ENCODE measurements at places on chromosomes 2 and 18.

- no peak for DNase-seq
- no peaks in the 10 kb centered on the region for H3K27me3 ChIP-seq
- no peak overlapping the region for H3K27ac ChIP-seq
- no peak overlapping the region for H3K4me3 ChIP-seq
- no peaks in the 10 kb centered on the region for H3K36me3 ChIP-seq
- H3K4me1 ChIP-seq: no peaks in the 10 kb centered on the region
These were observed 22.9 kb downstream of the LTBP1 start for GRCh38 chr2:32969444-32970162.

DNA sequence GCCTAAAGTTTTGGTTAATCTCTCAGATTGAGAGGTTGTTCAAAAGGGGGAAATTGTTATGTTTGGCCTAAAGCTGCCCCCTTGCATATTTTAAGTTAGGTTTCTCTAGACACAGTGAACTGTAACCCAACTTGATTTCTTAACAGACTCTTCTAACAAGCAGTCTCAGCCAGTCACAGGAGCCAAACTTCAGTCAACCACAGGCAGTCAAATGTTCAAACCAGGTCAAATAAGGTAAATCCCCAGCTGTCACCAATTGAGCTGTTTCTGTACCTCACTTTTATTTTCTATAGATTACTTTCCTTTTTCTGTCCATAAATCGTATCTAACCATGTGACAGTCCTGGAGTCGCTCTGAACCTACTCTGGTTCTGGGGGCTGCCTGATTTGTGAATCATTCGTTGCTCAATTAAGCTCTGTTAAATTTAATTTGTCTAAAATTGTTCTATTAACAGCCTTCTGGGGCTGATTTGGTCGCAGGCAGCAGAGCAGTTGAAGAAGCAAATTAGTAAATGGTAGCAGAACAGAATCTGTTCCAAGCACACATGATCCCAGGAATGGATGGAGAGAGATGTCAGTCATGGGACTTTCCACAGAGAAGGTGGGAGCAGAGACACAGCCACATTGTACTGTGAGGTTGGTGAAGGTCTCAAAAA, 16.4 kb upstream of the NFU1 start:
- H3K27ac ChIP-seq: no peak overlapping the region
- no peak overlapping the region for H3K4me3 ChIP-seq
- no peaks in the 10 kb centered on the region for H3K27me3 ChIP-seq
- no peaks in the 10 kb centered on the region for H3K4me1 ChIP-seq

DNA sequence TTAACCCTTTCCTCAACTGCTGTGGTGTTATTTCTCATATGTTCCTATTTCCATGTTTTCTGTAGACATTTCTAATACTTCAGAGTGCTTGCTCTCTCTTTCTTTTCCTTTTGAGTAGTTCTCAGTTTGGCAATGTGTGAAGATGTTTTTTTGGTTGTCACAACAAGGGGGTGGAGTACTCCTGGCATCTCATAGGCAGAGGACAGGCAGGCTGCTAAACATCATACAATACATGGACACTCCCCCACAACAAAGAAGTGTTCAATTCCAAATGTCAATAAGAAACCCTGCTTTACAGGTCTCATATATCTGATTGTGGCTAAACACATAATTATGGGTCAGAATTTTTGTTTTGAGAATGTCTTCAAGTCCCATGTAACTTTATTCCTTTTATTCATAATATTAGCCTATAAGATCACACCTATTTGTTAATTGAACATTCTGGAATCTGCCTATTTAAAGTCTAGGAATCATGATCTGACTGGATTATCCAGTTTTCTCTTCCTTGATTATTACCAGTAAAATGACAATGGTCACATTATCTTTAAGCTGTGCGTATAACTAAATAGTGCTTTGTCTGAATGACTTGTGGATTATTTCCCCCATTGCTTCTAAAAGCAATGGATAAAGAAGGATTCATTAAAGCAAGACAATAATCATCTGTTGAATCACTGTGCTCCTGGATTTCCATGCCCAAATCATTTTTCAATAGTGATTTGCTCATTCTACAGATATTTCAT, 46.8 kb upstream of the ITPRID2 start:
- H3K36me3 ChIP-seq: no peaks in the 10 kb centered on the region
- H3K4me1 ChIP-seq: no peaks in the 10 kb centered on the region
- DNase-seq: no peak

DNA sequence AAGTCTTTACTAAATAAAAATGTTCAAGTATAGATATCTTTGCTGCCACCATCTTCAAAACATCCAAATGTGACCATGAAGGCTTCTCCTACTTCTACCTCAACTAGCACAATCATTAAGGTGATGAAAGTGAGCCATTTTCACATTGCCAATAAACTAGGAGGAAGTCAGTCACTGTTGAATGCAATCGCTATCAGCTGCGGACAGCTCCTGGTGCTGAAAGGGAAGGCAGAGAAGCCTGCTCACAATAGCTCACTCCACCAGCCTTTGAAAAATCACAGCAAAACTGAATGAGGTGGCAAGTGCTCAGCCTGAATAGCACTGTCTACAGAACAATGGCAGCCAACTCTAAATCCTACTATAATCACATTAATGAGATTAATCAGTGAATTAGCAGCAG, 2.2 kb downstream of the MYT1L start:
- no peaks in the 10 kb centered on the region for H3K27me3 ChIP-seq
- no peak for DNase-seq
- no peak overlapping the region for H3K4me3 ChIP-seq
- no peak overlapping the region for H3K27ac ChIP-seq
- no peaks in the 10 kb centered on the region for H3K4me1 ChIP-seq

DNA sequence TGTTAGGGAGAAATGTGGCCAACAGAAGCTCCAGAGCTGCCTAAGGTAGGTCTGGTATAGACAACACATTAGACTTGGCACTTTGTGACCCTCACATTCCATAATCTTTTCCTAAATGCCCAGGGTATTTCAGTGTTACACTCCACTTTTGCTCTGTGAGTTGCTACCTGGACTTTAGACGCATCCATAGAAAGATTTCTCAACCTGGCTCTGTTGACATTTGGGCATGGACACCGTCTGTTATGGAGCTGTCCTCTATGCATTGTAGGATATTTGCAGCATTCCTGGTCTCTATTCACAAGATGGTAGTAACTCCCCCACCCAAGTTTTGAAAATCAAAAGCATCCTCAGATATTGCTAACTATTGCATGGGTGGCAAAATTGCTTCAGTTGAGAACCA, 136.5 kb upstream of the NETO1 start:
- DNase-seq: no peak
- no peaks in the 10 kb centered on the region for H3K4me1 ChIP-seq
- H3K27me3 ChIP-seq: no peaks in the 10 kb centered on the region

DNA sequence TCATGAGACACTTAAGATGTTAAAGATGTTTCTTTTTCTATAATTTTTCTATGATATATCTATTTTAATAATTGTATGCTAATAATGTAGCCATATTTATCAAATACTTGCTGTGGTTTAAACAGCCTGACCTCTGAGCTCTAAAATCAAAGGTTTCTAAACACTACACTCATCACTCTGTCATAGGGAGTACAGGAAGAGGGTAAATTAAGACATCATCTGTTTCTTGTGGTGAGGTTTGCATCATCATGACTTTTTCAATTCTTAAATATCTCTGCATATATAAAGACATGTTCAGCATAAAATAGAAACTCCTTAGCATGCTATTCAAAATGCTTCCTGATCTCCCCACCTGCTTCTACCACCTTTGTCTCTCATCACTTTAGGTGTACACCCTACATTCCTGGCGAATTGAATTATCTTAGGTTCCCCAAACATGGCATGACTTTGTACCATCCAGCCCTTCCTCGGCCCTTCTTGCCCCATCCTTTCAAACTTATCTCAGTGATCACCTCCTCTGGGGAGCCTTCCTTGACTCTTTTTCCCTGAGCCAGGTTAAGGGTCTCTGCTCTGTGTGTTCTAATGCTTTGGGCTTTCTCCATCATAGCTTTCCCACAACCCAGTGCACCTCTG, 105.3 kb upstream of the TTN start:
- H3K27me3 ChIP-seq: no peaks in the 10 kb centered on the region
- no peaks in the 10 kb centered on the region for H3K4me1 ChIP-seq
- no peak overlapping the region for H3K4me3 ChIP-seq
- no peak for DNase-seq

- H3K36me3 ChIP-seq: no peaks in the 10 kb centered on the region
- DNase-seq: no peak
- H3K4me1 ChIP-seq: no peaks in the 10 kb centered on the region
- H3K27me3 ChIP-seq: no peaks in the 10 kb centered on the region
- no peak overlapping the region for H3K4me3 ChIP-seq
These were observed 54.5 kb downstream of the ZDBF2 start for GRCh38 chr2:206328974-206329373.

- no peaks in the 10 kb centered on the region for H3K27me3 ChIP-seq
- DNase-seq: no peak
- no peaks in the 10 kb centered on the region for H3K36me3 ChIP-seq
- H3K27ac ChIP-seq: no peak overlapping the region
- no peaks in the 10 kb centered on the region for H3K4me1 ChIP-seq
- H3K4me3 ChIP-seq: no peak overlapping the region
These were observed 286.5 kb downstream of the C1D start for GRCh38 chr2:67776276-67776675.

- no peaks in the 10 kb centered on the region for H3K27me3 ChIP-seq
- no peak for DNase-seq
- H3K4me1 ChIP-seq: no peaks in the 10 kb centered on the region
These were observed 270.6 kb upstream of the FBXO11 start for GRCh38 chr2:48176876-48177275.

GRCh38 chr2:127103243-127104165, 3.5 kb downstream of the BIN1 start:
- no peaks in the 10 kb centered on the region for H3K36me3 ChIP-seq
- H3K4me1 ChIP-seq: peaks cover 13% of the 10 kb centered on the region
- H3K27me3 ChIP-seq: peaks cover 9% of the 10 kb centered on the region
- no peak overlapping the region for H3K27ac ChIP-seq
- H3K4me3 ChIP-seq: no peak overlapping the region

DNA sequence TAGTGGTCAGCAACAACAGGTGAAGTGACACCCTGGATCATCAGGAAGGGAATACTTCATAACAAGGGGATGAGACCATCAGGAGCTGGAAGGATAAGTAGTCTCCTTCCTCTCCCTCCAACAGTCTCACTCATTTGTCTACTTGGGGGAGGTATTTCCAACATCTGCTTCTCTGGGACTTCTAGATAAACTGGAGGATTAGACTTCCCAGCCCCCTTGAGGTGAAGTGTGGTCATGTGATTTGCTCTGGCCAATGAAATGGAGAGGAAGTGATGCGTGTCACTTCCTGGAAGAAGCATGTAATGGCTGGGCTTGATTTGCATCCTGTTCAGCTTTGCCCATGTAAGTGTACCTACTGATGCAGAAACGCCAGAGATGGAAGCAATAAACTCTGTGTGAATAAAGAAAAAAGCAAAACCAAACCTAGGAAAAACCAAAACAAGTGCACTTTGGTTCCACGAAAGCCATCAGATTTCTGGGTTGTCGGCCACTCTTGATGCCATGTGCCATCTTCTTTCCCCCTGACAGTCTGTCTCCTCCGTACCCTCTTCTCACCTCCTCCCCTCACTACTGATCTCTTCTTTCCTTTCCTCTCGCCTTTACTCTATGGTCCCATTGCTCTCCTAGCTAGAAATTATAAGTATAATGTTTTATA, 76.1 kb upstream of the DNMT3A start:
- DNase-seq: no peak
- H3K36me3 ChIP-seq: no peaks in the 10 kb centered on the region
- no peaks in the 10 kb centered on the region for H3K4me1 ChIP-seq
- H3K27me3 ChIP-seq: no peaks in the 10 kb centered on the region

DNA sequence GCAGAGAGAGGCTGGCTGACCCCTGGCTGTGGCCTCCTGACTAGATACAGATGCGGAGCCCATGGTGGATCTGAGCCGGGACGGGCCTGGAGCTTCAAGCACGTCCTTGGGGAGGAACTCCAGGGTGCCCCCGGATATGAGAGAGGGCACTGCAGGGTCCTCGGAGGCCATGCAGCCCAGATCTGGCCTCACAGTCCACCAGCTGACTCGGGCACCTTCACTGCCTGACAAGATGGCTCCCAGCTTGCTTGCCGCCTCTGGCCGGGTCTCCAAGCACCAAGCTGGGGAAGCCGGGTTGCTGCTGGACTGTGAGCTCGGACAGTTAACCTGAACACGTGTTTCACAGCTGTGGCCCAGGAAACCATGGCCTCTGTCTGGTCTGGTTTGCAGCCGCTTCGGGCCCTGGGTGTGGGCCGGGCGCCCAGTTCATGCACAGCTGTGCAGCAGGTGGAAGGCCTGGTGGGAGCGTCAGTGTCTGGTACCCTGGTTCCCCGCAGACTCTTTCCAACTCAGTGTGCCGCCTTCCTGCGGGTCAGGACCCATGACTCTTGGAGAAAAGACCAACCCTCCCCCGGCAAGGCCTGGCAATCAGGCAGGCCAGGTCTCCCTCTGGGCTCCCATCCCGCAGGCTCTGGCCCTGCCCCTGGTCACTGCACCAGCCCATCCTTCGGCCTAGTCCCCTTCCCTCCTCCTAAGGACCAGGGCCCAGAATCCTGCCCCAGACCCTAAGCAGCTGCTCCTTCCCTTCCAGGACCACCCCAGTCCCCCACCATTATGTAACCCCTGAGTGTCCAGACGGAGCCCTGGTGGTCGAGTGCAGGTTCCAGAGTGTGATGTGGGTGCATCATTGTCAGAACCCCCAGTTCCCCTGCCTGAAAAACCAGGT, 74.6 kb upstream of the OTOS start:
- no peaks in the 10 kb centered on the region for H3K4me1 ChIP-seq
- no peaks in the 10 kb centered on the region for H3K36me3 ChIP-seq
- no peak overlapping the region for H3K27ac ChIP-seq
- DNase-seq: no peak
- H3K27me3 ChIP-seq: no peaks in the 10 kb centered on the region

DNA sequence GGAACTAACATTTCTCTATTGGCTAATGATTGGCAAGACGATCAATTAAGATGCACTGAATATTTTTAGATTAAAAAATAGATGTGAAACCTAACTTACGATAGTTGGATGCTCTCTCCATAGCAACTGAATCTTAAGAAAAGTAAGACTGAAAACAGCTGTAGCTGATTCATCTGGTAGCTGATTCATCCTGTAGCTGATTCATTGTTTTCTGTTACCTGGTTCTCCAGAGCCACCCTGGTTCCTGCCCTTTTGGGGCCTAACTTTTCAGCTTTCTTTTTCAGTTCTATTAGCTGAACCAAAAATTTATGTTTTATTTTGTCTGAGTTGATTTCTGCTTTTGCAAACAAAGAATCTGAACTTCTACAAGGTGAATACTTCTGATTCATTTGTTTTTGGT, 22.7 kb upstream of the SPR start:
- H3K27me3 ChIP-seq: no peaks in the 10 kb centered on the region
- DNase-seq: no peak
- H3K4me1 ChIP-seq: peaks cover 7% of the 10 kb centered on the region
- no peak overlapping the region for H3K4me3 ChIP-seq
- H3K36me3 ChIP-seq: no peaks in the 10 kb centered on the region

DNA sequence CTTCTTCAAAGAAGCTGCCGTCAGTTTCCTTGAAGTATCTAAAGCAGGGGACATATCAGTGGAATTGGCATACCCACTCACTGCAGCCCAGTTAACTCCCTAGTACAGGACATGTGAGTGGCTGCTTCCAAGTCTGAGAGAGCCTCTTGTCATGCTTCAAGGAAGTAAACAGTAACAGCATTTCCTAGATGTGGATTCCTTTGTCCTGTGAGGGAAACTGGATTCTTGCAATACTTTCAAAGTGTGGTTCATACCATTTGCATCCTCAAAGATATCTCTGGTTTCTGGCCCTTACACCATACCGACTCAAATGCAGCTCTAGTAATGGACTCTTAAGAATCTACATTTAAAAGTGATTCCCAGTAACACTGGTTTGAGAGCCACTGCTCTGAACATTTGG, 87.2 kb downstream of the ESCO1 start:
- no peaks in the 10 kb centered on the region for H3K27me3 ChIP-seq
- DNase-seq: no peak
- peaks cover 4% of the 10 kb centered on the region for H3K36me3 ChIP-seq
- no peak overlapping the region for H3K27ac ChIP-seq
- no peaks in the 10 kb centered on the region for H3K4me1 ChIP-seq
- H3K4me3 ChIP-seq: no peak overlapping the region

All from effector memory CD4-positive, alpha-beta T cell (primary cell).